ENCODE measurements at places on chromosomes 3 and 15.

GRCh38 chr3:186497608-186498007 is 46.6 kb downstream of the CRYGS start:
- no peak for DNase-seq

GRCh38 chr3:134630506-134630905 is 20.3 kb downstream of the KY start:
- peak; percentile 41 for DNase-seq

DNA sequence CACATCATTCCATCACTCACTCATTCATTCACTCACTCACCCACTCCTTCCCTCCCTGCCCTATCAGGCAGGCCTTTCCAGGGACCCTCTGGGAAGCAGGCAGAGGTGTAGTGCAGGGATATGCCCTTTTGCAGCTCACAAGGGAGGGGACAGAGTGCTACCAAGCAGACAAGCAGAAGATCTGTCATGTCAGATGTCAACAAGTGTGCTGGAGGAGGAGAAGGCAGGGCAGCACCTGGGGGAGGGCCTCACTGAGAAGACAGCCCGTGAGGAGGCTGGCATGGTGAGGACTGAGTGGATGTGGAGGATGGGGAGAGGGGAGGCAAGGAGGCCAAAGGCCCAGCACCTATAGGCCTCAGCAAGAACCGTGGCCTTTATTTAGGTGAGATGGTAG is 15.3 kb downstream of the ABTB1 start:
- DNase-seq, result no peak

DNA sequence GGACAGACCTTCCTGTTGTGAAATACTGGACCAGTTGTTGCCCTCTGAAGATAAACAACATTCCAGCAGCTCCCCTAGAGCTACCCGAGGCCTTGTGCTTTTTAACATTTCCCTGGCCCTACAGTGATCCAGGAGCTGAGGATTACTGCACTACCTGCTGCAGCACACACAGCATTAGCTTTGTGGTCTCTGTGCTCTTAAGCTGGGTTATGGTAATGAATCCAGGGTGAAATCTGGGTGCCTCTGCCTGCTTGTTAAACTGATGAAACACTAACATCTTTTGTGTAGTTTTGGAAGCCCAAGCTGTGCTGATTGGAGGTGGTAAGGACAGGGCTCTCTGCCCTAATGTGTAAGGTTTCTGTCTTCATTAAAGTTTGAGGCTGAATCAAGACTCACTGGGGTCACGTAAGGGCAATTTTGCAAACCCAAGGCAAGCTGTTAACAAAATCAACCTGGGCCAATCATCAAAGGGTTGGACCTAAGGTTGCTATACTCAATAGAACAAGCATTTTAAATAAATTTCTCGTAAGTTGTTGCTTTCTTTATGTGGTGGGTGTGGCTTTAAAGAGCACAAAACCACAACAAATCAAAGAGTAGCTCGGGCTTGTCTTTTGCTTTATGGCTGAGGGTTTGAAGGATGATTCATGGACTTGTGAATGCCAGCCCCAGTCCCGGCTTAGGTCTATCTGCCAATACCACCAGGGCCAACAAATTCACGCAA is 183.9 kb downstream of the TPRG1 start:
- peak; percentile 67 for DNase-seq

DNA sequence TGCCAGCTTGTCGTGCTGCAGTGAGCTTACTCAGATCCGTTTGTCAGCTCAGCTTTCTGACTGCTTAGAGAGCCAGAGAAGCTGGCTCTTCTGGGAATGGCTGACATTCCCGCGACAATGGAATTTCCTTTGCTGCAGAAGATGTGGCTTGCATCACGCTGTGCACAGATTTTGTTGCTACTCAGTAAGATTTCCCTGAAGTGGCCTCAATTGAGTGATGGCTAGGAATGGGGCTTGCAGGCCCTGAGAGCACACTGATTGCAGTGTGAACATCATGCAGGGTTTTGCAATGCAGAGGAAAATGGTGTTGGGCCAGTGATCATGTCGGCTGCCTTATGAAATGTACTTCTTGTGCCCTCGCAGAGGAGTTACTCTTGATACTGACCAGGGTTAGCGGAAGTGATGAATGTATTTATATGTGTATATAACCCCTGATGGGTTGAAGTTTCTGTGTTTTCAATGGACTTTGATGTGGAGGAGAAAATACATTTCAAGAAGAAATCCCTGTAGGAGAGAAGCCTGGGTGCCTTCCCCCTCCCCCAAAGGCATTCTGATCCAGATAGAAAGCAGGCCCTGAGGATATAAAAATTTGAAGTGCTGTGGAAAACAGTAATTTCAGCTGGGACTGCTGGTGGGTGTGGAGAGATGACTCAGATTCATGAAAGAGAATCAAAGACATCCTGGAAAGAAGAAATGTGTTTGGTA is 102.5 kb upstream of the PDZRN3 start:
- peak; percentile 95 for DNase-seq

DNA sequence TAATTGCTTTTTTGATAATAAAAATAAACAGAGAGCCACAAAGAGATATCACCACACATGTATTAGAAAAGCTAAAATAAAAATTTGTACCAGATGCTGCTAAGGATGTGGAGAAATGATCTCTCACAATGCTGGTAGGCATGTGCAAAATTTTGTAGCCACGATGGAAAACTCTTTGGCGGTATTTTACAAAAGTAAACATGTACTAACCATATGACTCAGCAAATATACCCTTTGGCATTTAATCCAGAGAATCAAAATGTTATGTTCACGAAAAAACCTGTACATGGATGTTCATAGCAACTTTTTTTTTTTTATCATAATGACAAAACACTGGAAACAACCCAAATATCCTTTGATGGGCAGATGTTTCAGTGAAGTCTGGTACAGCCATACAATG is 261.2 kb downstream of the LPP start:
- DNase-seq, result peak; percentile 50

GRCh38 chr3:36520241-36521006 is 140.1 kb downstream of the STAC start:
- no peak for DNase-seq

DNA sequence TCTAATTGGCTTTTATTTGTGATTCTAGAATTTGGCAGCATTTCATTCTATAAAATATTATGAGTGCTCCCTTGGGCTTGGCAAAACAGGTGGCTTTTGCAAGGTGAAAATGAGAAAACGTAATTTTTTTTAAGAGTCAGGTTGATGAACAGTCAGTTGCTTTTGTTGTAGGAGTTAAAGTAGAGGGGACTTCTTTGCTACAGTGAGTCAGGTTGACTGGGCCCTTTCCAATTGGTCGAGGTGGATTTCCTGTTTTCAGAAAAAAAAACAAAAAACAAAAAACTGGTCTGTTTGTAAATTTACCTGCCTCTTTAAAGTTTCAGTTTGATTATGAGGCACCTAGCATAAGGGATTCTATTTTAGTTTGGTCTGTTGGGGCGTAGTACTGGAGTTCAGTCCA is 1469.4 kb upstream of the GBE1 start:
- no peak for DNase-seq

- peak; percentile 17 for DNase-seq
Observed at GRCh38 chr3:169146179-169146665, 517.3 kb downstream of the MECOM start.

DNA sequence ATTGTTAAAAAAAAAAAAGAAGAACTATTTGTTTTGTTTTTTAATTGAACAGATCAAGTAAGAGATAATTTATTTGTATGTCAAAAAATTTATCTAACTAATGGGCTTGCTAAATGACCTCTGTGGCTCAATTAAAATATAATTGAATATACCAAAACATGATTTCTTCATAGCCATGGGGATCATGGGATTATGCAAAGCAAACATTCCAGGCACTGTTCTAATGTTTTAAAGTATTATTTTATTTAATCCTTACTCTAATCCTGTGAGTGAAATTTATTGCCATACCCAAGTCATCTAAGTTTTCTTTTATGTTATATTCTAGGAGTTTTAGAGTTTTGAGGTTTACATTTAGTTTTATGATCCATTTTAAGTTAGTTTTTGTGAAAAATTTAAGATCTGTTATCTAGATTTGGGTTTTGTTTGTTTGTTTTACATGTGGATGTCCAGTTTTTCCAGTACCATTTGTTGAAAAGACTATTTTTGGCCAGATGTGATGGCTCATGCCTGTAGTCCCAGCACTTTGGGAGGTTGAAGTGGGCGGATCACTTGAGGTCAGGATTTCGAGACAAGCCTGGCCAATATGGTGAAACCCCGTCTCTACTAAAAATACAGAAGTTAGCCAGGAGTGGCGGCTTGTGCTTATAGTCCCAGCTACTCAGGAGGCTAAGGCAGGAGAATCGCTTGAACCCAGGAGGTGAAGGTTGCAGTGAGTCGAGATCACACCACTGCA is 52.3 kb upstream of the CNOT10 start:
- no peak for DNase-seq

GRCh38 chr15:42832576-42832975 is 88.0 kb downstream of the TTBK2 start:
- DNase-seq, result peak; percentile 44
